Esophagus squamous epithelium (tissue), 5 donors: ENCODE measurements at places on chromosomes 13 and 19.

DNA sequence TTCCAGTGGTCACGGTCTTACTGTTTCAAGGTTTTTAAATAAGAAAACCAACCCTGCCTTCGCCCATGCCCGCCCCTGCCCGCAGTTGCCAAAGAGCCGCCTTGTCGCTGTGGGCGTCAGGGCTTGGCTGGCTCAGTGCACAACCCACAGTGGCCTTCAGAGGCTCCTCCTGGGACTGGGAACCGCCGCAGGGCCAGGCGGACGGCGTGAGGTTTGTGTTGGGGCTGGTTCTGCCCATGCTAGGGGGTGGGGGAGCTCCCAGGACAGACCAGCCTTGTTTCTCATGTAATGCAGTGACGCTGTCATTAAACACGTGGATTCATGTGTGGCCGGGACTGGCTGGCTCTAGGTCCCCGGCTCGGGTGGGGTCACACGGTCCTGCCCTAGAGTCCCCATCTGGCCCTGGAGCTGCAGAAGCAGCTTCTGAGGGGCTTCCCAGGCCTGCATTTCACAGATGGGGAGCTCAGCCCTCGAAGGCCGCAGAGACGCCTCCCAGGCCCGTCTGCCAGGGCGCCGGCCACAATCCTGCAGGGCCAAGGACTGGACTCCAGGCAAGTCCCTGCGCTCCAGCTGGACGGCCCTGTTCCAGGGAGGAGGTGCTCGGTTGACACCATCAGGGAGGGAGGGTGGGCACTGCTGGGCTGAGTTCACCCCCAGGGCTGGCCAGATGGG is 2.4 kb upstream of the TEKTIP1 start:
- H3K27me3 ChIP-seq = no peaks in the 10 kb centered on the region
- H3K4me3 ChIP-seq = no peak overlapping the region
- peaks cover 28% of the 10 kb centered on the region for H3K36me3 ChIP-seq
- no peaks in the 10 kb centered on the region for H3K4me1 ChIP-seq

DNA sequence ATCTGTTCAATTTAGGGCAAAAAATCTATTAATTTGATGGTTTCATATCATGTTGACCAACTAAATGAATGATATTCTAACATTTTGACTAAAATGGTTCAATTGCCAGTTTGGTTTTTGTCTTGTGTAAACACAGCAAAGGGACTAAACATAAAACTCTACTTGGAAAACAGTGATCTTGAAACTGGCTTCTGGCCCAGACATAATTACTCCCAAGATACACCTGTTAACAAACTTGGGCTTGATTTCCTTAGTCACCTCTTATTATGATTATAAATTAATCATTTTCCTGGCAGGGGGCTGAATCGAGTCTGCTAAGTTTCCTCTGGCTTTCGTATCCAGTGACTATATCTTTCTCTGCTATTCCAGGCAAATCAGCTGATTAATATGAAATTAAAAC is 78.0 kb upstream of the OXGR1 start:
- H3K4me3 ChIP-seq = no peak overlapping the region
- no peaks in the 10 kb centered on the region for H3K4me1 ChIP-seq
- no peaks in the 10 kb centered on the region for H3K36me3 ChIP-seq
- DNase-seq = no peak
- no peak overlapping the region for H3K27ac ChIP-seq

- no peaks in the 10 kb centered on the region for H3K36me3 ChIP-seq
- peaks cover 5% of the 10 kb centered on the region for H3K27me3 ChIP-seq
- DNase-seq = no peak
Measured at GRCh38 chr13:80339912-80340650, 845 bp downstream of the SPRY2 start.

DNA sequence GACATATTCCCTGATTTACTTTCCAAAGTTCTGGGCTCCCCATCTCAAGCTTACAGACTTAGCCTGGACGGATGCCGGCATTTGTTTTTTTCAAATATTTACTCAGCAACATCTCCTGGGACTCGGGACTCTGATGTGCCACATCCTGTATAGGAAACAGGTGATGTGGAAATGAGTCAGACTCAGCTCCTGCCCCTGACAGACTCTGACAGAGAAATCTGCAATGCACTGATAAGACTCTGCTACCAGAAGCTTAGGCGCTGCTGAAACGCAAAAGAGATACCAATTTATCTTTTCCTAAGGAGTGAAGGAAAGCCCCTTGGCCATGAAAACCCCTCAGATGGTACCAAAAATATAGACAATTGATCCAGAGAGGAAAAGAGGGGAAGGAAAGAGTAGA is 16.2 kb downstream of the LAIR2 start:
- no peaks in the 10 kb centered on the region for H3K4me1 ChIP-seq
- H3K36me3 ChIP-seq = no peaks in the 10 kb centered on the region
- H3K27me3 ChIP-seq = no peaks in the 10 kb centered on the region
- H3K27ac ChIP-seq = no peak overlapping the region

GRCh38 chr19:14370169-14370939 is 10.9 kb upstream of the ADGRE5 start:
- H3K4me3 ChIP-seq = peak overlapping the region; percentile 8
- peak overlapping the region; percentile 64 for H3K27ac ChIP-seq

GRCh38 chr19:43597876-43598275 is 1.5 kb downstream of the ZNF576 start:
- no peak for DNase-seq
- H3K4me1 ChIP-seq = peaks cover 53% of the 10 kb centered on the region
- H3K4me3 ChIP-seq = peak overlapping the region; percentile 82
- peaks cover 8% of the 10 kb centered on the region for H3K36me3 ChIP-seq

DNA sequence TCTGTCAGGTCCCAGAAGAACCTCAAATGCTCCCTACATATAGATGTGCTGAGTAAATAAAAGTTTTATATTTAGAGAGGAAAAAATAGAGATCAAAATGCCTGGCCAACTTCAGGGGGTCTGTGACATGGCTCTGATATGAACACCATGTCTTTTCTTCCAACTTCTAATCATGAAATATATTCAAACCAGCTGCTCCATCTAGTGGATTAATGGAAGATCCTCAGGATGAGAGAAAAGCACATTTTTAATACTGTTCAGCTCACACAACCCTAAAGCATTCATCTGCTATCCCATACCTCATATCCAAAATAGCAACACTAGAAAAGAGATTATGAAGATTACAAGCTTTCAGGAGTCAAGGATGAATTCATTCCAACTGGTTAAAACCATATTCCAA is 56.0 kb upstream of the DOCK9 start:
- no peaks in the 10 kb centered on the region for H3K27me3 ChIP-seq
- no peak overlapping the region for H3K27ac ChIP-seq
- no peak for DNase-seq
- H3K4me1 ChIP-seq = peaks cover 33% of the 10 kb centered on the region

DNA sequence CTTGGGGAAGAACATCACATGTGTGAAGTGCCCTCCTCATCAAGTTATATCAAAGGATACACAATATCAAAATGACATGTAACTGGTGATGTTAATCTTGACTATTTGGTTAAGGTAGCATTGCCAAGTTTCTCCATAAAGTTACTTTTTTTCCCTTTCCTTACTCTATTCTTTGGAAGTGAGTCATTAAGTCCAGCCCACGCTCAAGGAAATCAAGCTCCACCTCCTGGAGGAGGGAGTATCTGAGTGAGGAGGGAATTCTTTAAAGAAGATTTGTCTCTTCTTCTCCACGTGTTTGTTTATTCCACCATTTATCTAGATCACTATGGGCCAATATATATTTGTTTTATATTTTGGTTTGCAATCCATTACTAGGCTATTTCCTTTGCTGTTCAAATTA is 33.6 kb upstream of the FNDC3A start:
- H3K4me3 ChIP-seq = no peak overlapping the region
- no peaks in the 10 kb centered on the region for H3K4me1 ChIP-seq
- DNase-seq = no peak
- H3K27ac ChIP-seq = no peak overlapping the region

DNA sequence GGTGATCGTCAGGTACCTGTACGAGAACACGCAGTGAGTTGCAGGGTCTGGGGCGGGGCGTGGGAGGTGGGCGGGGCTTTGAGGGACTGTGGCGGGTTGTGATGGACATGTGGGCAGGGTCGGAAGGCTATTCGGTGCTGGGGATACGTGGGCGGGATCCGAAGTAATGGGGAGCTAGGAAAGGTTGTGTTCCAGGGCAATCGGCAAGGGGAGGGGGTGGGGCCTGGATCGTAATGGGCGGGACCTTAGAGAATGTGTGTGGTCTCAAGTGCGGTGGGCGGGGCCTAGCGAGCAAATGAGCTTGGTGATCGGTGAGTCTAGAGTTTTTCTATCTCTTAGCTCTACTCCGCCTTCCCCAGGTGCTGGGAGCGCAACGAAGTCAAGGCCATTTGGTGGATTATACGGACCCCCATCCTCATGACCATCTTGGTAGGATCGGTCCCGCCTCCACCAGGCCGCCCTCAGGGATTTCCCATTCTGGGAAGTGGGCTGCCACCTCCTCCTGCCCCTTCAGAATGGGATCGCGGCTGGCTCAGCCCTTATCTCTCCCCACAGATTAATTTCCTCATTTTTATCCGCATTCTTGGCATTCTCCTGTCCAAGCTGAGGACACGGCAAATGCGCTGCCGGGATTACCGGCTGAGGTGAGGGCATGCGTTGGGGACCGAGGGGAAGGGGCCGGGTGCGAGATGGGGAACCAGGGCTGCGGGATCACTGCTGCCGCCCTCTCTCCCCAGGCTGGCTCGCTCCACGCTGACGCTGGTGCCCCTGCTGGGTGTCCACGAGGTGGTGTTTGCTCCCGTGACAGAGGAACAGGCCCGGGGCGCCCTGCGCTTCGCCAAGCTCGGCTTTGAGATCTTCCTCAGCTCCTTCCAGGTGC is 9.6 kb downstream of the GIPR start:
- H3K4me3 ChIP-seq = peak overlapping the region; percentile 38
- DNase-seq = peak; percentile 36
- H3K27ac ChIP-seq = peak overlapping the region; percentile 44
- peaks cover 66% of the 10 kb centered on the region for H3K27me3 ChIP-seq
- no peaks in the 10 kb centered on the region for H3K36me3 ChIP-seq

GRCh38 chr19:35872180-35872579 is 3.8 kb downstream of the APLP1 start:
- H3K36me3 ChIP-seq = no peaks in the 10 kb centered on the region
- H3K4me3 ChIP-seq = no peak overlapping the region
- H3K27ac ChIP-seq = no peak overlapping the region
- peaks cover 25% of the 10 kb centered on the region for H3K4me1 ChIP-seq
- peaks cover 46% of the 10 kb centered on the region for H3K27me3 ChIP-seq

DNA sequence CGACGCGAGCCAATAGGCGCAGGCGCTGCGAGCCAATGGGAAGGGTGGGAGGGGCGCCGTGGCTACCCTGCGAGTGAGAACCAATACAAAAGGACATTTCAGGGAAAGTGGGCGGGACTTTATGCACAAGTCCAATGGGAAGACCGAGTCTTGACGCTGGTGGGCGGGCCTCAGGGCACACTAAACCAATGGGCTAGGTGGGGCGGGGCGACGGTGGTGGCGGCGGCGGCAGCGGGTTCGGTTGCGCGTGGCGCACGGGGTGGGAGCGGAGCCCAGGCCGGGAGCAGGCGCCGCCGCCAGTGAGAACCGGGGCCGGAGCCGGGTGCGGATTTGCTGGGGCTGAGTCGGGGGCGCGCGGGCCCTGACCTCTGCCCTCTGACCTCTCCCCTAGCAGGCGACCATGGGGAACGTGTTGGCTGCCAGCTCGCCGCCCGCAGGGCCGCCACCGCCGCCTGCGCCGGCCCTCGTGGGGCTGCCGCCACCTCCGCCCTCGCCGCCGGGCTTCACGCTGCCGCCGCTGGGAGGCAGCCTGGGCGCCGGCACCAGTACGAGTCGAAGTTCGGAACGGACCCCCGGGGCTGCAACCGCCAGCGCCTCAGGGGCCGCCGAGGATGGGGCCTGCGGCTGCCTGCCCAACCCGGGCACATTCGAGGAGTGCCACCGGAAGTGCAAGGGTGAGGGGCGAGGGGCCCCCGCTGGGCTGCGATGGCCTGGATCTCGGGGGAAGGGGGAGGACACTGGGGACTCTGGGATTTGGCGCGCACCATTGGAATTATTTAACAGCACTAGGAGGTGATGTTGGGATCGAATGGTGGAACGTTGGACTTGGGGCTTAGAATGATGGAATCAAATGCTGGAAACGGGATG is at the start of gene TOMM40:
Gene TOMM40, plus strand, starts transcription at position 239 of the 867 bp plus-strand sequence. Its CDS starts 162 bp downstream, at position 401.
- peaks cover 20% of the 10 kb centered on the region for H3K4me1 ChIP-seq
- H3K36me3 ChIP-seq = peaks cover 14% of the 10 kb centered on the region
- peak within 1 kb of the TSS; percentile 98 for H3K4me3 ChIP-seq
- H3K27me3 ChIP-seq = no peaks in the 10 kb centered on the region

- no peaks in the 10 kb centered on the region for H3K27me3 ChIP-seq
- H3K36me3 ChIP-seq = no peaks in the 10 kb centered on the region
- H3K27ac ChIP-seq = no peak overlapping the region
- H3K4me1 ChIP-seq = no peaks in the 10 kb centered on the region
- DNase-seq = no peak
Measured at GRCh38 chr13:108034909-108035410, 180.4 kb downstream of the LIG4 start.

GRCh38 chr13:94417294-94417693 is 62.2 kb downstream of the DCT start:
- no peaks in the 10 kb centered on the region for H3K36me3 ChIP-seq
- no peaks in the 10 kb centered on the region for H3K4me1 ChIP-seq
- H3K27me3 ChIP-seq = peaks cover 11% of the 10 kb centered on the region
- no peak for DNase-seq
- H3K4me3 ChIP-seq = no peak overlapping the region
- H3K27ac ChIP-seq = no peak overlapping the region

DNA sequence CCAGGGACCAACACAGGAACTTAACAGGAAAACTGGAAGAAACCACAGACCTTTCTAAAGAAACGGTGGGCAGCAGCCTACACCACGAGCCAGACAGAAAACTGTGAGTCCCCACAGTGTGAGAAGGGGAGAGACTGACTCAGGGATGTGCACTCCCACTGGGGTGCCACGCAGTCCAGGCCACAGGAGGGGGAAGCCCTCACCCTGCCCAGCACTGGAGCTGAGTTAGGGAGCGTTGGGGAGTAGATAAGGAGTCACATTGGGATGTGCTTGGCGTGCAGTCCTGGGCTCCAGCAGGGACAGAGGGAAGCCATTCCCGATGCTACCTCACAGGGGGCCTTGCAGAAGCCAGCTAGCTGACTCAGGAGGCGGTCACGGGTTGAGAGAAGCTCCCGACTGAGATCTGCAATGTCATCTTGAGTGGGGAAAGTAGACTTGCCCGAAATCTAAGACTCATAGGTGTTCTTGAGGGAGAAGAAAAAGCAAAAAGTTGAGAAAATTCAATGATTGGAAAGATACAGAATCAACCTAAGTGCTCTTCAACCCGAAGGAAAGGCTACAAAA is 17.3 kb downstream of the SIGLEC8 start:
- H3K4me3 ChIP-seq = no peak overlapping the region
- no peaks in the 10 kb centered on the region for H3K27me3 ChIP-seq
- no peak overlapping the region for H3K27ac ChIP-seq
- no peaks in the 10 kb centered on the region for H3K36me3 ChIP-seq
- no peak for DNase-seq

DNA sequence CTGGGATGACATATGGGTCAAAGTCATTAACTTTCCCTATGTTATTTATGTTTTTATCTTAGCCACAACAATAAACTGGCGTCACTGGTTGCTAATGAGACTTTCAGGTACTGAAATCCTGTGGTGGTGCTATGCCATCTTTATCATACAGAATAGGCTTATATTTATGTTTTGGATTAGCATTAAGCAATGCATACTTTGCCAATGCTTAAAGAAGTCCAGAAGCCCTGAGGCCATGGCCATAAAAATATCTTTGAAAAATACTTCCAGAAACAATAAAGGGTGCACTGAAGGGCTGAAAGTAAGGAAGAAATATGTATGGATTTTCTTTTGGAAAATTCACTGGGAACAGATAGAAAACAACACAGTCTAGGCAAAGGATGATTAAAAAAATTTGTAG is 304.6 kb upstream of the SLC10A2 start:
- H3K27me3 ChIP-seq = no peaks in the 10 kb centered on the region
- H3K27ac ChIP-seq = no peak overlapping the region
- DNase-seq = no peak
- H3K4me3 ChIP-seq = no peak overlapping the region
